ENCODE measurements at places on chromosomes 12 and 14. TPM values are rescaled to one million over a fixed set of nuclear protein-coding genes. Genes with fewer than 3 reads are reported as not detected.

Gene SCYL2
- 31.1 TPM for polyA plus RNA-seq

Gene TMEM120B
- 19.5 TPM for polyA plus RNA-seq

Gene WBP11
- polyA plus RNA-seq: 56.9 TPM

Gene LRRIQ1
- polyA plus RNA-seq: 0.63 TPM

Gene TCP11L2
- 11.4 TPM for polyA plus RNA-seq

Gene SLC25A29
- polyA plus RNA-seq: 41.0 TPM

Gene REP15
- polyA plus RNA-seq: 0.90 TPM

Gene GPR137C
- 4.2 TPM for polyA plus RNA-seq

Gene ERP27
- 0.11 TPM for polyA plus RNA-seq

Gene TTC9
- 10.9 TPM for polyA plus RNA-seq

Gene PRPF40B
- polyA plus RNA-seq: 13.6 TPM

Gene PLA2G1B
- not detected for polyA plus RNA-seq

Gene DPF3
- 4.6 TPM for polyA plus RNA-seq

Gene CCDC197
- polyA plus RNA-seq: 0.13 TPM

DNA sequence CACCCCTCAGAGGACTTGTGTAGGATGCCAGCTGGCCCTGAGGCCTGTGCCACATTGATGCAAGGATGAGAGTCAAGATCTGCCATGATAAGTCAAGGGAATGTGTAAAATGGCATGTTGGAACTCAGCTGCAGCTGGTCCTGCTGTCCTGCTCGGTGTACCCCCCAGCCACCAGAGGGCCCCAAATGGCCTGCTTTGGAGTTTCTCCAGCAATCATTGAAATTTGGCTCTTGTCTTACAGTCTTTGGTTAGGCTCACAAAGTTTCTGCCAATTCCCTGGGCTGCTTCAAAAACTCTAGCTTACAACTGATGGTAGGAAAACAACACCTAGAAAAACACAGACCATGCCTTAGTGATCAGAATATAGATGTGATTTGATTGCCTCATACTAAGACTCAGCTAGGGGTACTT, 76.8 kb downstream of the HSD17B6 start:
- DNase-seq: peak; percentile 5

- DNase-seq: no peak
Measured at GRCh38 chr12:106140223-106140986, 1.7 kb upstream of the NUAK1 start.

DNA sequence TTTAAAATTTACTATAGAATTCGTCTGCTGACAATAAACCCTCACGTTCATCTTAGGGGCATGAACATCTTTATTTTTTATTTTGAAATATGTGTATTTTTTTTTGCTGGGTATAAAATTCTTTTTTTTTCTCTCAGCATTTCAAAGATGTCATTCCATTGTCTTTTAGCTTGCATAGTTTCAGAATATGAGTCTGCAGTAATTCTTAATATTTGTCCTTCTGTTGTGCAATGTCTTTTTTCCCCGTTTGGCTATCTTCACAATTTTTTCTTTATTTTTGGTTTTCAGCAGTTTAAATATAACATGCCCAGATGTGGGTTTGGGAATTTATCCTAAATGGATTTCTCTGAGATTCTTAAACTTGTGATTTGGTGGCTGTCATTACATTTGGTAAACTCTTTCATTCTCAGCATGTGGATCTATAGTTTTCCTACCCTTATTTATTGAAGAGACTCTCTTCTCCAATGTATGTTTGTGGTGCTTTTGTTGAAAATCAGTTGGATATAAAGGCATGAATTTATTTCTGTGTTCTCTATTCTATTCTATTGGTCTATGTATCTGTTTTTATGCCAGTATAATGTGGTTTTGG, 37.8 kb upstream of the PLBD1 start:
- DNase-seq: no peak

GRCh38 chr14:88804035-88804434, 11.3 kb upstream of the EML5 start:
- no peak for DNase-seq

DNA sequence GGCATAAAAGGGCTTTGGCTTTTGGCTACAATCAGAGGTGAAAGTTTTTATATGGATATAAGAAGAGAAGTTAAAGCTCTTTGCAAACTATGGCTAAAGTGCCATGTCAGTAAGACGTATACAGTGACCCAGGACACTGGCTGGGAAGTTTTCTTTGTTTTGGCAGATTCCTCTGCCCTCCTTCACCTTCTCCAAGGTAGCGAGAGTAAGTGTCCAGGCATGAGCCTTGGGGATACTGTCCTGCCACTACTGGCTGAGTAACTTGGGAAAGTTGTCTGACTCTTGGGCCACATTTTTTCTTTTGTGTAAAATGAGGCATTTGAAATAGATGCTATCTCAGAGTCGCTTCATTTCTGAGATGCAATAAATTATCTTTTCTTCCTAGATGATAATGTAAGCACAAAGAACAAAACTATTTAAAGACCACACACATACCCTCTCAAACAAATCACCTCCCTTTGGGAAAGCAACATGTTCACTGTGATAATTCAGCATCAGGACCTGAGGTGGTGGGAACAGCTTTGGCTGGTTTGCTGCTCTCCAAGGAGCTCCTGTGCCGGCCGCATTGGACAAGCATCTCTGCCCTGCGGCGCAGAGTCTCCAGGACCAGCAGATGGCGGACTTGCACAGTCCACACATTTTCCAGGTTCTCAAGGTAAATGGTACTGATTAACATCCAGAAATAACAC, 106.3 kb downstream of the PTCSC3 start:
- DNase-seq: no peak

GRCh38 chr14:95601650-95602049, 66.8 kb downstream of the GLRX5 start:
- DNase-seq: no peak

DNA sequence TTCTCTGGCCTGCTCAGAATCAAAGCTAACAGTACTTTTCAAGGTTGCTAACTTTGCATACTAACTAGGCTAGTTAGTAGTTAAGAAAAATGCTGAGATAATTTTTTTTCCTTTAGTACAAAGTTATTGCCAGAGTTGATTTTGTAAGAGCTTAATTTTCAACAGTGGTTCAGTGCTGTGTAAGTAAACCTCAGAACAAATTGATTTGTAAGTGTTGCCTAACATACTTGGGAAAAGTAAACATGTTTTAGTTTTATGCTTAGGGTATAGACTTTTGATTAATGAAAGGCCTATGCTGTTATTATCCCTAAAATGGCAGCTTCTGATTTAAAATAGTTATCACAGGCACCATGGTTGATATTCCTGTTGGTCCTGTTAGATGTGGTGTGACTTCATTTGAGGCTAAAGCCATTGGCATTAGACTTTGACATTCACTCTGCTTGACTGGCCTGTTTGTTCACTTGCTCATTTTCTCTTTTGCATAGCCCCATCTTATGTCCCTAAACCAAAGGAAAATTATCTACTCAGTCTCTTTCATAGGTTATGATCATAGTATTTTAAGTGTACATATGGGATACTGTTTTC, 5.2 kb downstream of the CMAS start:
- no peak for DNase-seq

DNA sequence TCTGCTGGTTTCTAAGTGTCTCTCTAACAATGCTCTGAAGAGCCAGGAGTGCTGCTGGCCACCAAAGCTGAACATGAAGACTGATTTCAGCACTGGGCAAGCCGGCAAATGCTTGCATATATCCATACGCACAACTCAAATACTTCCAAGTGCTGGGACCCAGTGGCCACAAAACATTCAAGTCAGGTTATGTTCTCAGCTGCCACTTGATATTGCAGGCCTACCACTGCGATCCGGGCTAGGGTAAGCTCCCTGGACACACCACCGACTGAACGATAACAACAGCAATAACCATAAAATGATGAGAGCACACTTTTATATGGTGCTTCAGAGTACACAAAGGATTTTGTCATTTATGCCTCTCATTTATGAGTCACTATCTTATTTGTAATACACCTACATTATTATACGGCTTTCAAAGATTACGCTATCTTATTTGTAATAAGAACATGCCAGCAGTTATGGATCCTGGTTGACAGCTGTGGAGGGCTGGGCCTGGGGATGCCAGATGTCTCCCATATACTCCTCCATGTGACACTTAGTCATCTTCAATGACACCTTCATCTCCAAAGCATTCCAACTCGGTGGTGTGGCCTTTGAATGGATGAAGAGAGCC, 35.5 kb downstream of the CRACR2A start:
- DNase-seq: no peak

- no peak for DNase-seq
Measured at GRCh38 chr12:132129007-132129406, 15.1 kb downstream of the DDX51 start.

- DNase-seq: no peak
Measured at GRCh38 chr14:104230119-104230815, 91.9 kb downstream of the KIF26A start.

DNA sequence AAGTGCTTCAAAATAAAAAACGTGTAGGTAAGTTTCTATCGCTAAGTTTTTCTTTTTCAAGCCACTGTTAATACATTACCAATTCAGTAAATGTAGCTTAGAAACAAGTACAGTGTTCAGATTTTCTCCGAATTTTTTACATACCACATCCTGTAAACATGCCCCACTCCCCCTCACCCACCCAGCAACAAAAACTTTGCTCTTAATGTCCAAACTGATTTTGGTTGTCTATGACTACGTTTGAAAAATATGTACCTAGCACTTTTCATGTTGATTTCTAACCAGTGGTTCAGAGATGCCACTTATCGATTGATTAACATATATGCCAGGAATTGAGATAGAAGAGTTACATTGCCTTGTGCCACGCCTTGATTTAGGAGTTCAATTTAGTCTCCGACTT, 663 bp upstream of the LIN7A start:
- no peak for DNase-seq

GRCh38 chr12:22334410-22335100, at the start of gene ST8SIA1:
TSS of gene ST8SIA1 (minus strand) at chr12:22334707. CDS start at chr12:22334232, 475 bp downstream.
- no peak for DNase-seq

DNA sequence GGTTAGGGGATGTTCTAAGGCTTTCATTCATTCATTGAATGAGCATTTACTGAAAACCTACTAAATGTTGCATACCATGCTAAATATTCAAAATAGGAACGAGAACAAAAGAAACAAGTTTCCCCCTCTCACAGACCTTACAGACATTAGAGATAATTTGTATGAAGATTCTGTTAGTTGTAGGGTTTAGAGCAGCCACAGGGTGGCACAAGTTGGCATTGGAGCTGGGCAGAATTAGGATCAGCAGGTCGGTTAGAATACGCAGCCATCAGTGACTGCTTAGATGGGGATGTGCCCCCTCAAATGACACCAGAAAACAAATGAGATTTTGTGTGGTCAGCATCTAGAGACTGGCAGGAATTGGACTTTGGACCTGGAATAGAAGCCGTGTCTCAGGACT, 166.3 kb upstream of the DAAM1 start:
- DNase-seq: no peak

DNA sequence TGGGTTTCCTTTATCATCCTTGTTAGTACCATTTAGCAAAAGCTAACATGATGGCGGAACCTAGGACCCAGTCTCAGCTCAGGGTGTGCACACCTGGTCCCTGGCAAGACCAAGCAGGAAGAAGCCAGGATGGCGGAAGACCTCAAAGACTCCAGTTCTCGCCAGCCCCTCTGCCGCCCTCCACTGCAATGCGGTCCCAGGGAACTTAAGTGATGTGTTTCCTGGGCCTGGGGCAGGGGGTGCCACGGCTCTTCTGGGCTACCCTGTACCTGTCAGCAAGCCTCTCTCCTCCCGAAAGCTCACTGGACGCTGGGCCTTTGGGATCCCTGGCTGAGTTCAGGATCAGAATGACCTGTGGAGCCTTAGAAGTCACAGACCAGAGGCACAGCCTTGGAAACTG, 71.3 kb downstream of the FBXL14 start:
- DNase-seq: no peak

GRCh38 chr14:92173668-92174067, 51.9 kb downstream of the CPSF2 start:
- no peak for DNase-seq

GRCh38 chr14:31968956-31969698, 108.0 kb upstream of the ARHGAP5 start:
- no peak for DNase-seq

DNA sequence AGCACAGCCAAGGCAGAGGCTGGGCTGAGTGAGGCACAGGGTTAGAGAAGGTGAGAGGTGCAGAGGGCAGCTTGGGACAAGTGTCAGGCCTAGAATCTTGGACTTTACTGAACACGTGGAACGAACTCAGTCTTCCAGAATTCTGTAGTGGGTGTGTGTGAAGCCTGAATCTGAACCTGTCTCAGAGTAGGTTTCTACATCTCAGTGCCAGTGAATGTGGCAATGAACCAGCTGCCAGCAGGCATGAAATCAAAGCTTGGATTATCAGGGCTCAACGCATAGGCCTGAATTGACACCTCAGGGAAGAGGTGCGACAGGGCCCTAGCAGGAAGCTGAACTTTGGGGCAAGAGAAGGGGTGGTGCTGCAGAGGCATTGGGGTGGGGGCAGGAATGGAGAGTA, 104.6 kb downstream of the SAMD4A start:
- DNase-seq: no peak

GRCh38 chr12:45279931-45280830, 64.3 kb downstream of the ANO6 start:
- DNase-seq: no peak

DNA sequence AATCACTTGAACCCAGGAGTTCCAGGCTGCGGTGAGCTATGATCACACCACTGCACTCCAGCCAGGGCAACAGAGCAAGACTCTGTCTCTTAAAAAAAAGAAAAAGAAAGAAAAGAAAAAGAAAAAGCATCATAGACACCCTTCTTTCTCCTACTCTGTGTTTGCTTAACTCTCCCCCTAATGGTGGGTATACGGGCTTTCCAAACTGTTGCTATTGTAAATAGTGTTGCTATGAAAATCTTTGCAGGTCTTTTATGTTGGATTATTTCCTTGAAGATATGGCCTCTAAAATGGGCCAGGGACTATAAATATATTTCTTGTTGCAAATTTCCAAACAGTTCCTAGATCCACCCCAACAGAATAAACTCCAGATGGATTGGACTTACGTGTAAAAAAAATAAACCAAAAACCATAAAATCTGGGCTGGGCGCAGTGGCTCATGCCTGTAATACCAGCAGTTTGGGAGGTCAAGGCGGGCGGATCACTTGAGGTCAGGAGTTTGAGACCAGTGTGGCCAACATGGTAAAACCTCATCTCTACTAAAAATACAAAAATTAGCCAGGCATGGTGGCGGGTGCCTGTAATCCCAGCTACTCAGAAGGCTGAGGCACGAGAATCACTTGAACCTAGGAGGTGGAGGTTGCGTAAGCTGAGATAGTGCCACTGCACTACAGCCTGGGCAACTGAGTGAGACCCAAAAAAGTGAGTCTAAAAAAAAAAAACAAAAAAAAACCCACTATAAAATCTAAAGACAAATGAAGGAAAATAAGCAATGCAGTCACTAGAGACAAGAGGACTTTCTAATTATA, 25.9 kb downstream of the NFKBIA start:
- DNase-seq: no peak

- no peak for DNase-seq
Measured at GRCh38 chr12:32024884-32025592, 65.8 kb downstream of the RESF1 start.
